Stimulated activated CD4-positive, alpha-beta T cell treated with anti-CD3 and anti-CD28 coated beads, Interleukin-4, amount 100 ng/mL, for 24 hours (primary cell): ENCODE measurements at places on chromosomes 6 and 20.

DNA sequence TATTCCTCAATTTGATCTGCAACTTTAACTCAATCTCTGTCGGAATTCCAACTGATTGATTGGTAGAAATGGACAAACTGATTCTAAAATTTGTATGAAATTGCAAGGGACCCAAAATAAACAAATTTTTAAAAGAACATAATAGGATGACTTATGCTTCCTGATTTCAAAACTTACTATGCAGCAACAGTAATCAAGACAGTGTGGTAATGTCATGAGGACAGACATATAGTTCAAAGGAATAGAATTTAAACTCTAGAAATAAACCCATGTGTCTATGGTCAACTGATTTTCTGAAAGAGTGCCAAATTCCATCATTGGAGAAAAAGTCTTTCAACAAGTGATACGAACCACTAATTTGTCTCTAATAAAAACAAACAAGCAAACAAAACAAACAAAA is 1320.1 kb upstream of the GJE1 start:
- DNase-seq, result no peak

DNA sequence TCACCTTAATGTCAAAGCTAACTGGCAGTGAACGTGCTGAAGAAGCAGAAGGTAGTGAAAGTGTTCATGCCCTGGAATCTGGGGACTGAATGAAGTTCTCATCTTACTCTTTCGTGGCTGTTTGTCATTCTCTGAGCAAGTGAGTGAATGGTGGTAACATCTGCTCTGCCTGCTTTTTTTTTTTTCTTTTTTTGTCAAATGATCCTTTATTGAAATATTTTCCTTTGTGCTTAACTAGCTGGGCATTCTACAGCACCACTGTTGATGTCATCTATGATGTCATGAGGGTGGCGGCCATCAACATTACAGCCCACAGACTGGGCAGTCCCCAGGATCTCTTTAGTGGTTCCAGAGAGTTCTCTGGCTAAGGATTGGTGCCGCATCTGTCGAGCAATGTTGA is 65.2 kb downstream of the RIN2 start:
- no peak for DNase-seq

- DNase-seq, result peak; percentile 32
Observed at GRCh38 chr6:25652007-25652515, at the start of gene SCGN. SCGN (plus strand) TSS chr6:25652215; CDS start chr6:25652404, 189 bp downstream.

DNA sequence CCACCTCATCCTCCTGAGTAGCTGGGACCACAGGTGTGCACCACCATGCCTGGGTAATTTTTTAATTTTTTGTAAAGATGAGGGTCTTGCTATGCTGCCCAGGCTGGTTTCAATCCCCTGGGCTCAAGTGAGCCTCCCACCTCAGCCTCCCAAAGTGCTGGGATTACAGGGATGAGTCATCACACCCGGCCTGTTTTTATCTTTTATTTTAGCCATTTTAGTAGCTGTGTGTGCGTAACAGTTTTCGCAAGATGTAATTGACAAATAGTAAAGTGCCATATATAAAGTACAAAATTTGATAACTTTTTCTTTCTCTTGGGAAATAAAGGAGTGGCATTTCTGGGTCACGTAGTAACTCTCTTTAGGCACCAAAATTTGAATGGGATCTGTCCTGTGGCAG is 21.4 kb downstream of the SNAI1 start:
- no peak for DNase-seq

DNA sequence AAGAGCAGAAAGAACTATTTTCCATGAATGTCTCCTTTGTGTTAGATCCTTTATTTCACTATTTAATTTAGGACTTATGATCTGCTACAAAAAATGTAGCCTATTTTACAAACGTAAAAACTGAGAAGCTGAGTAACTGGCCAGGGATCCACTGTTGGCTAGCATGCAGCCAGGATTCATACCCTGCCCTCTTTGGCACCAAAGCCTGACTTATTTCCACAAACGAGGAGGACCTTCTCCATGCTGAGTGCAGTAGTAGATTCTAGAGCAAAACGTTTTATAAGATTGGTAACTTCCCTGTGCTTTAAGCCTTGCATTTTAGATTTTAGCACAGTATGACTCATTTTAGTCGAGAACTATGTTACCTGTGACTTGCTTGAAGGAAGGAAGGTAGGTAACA is 74.3 kb downstream of the NCOA7 start:
- DNase-seq, result no peak
